ENCODE measurements at places on chromosomes 6 and 20. TPM values are rescaled to one million over a fixed set of nuclear protein-coding genes. Genes with fewer than 3 reads are reported as not detected.

Gene NEDD9
- polyA plus RNA-seq = 20.2 TPM

DNA sequence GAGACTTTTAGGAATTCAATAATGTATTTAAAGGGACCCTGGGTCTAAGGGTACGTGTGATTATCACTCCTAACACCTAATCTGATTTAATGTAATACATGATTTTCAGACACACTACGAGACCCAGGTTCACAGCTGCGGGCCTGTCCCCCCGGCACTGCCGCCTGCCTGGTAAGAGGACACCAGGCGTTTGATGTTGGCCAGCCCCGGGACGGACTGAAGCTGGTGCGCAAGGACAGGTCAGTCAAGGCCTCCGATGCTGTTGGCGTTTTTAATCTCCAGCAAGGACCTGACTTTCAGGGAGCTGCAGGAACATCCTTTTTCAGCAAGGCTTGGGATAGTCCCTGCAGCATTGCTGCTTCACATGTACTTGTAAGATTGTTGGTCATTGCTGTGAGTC lies 58.2 kb downstream of the IGF2R start:
- no peak for DNase-seq

GRCh38 chr6:8181160-8181881 lies 79.0 kb upstream of the EEF1E1 start:
- DNase-seq = no peak

DNA sequence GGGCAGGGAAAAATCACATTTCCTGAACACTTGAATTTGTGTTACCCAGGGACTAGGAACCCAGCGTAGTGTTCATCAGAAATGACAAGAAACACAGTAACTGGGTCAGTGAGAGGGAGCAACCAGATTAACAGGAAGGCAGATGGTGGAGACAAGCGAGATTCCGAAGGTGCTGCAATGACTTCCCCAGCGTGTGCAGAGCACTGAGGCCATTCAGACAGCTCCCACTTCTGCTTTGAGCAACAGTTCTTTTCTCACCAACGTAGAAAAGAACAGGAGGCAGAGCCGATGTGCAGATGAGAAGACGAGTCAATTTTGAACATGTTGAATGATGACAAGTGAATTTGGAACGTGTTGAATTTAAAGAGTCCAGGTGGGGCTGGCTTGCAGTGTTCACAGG lies 63.1 kb upstream of the IFNGR1 start:
- no peak for DNase-seq

GRCh38 chr20:45440424-45440823 lies 24.5 kb downstream of the PIGT start:
- no peak for DNase-seq
